ENCODE measurements at places on chromosomes 5 and 9.

DNA sequence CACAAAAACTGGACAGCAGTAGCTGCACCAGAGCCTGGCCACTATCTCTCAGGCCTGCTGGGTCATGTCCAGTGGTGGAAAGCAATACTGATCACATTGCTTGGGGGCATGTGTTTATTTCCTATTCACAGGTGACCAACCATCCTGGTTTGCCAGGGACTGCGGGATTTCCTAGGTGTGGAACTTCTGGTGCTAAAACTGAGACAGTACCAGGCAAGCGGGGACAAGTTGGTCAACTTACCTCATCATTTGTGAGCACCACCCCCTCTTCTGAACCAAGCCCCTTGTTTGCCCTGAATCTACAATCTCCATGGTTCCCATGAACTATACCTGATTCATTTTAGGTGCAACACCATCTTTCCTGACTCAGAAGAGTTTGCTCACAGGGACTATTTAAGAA lies 81.3 kb downstream of the TNC start:
- no peak for DNase-seq

DNA sequence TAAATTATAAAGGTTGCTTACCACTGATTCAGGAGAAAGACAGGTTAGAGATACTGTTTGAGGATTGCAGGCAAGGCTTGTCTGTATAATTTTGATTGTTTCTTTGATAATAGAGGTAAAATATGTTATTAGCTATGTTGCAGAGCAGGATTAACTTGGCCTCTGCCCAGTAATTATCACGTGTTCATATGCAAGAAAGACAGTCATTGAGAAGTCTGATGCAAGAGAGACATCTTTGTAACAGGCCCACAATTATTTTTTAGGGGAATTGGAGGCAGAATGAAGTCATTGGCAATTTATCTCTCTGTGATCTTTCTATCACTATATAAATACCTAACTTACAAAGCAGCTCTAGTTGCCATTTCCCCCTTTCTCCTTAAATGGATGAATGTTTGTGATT lies 46.0 kb downstream of the SLC44A1 start:
- no peak for DNase-seq

DNA sequence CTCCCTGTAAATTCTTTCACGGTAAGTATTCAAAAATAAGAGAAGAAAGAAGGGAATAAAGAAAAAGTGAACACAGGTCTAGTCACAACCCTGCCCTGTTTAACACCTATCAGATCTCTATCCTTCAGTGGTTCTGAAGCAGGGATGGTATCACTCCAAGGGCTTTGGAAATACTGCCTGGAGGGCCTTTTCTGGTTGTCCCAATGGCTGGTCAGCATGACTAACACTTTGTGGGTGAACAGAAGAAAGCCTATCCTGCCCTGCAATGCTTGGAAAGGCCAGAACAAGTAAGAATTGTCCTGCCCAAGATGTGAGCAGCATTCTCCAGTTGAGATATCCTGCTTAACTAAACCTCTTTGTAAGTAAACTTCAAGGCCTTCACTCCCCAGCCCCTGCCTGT lies 124.9 kb downstream of the TMEM167A start:
- no peak for DNase-seq

- DNase-seq: no peak
These were observed 75.9 kb downstream of the KDM4C start for GRCh38 chr9:6833518-6834192.

GRCh38 chr5:173065155-173065554 lies 9.0 kb downstream of the CREBRF start:
- DNase-seq: no peak

- no peak for DNase-seq
These were observed 73.4 kb upstream of the FBXW11 start for GRCh38 chr5:172079876-172080275.

- DNase-seq: peak; percentile 77
These were observed 595.9 kb downstream of the DTWD2 start for GRCh38 chr5:118392491-118392890.
